SHP77 (cell line): ENCODE measurements at places on chromosomes 4 and X.

- DNase-seq: no peak
These were observed 655.3 kb upstream of the MAGEB2 start for GRCh38 chrX:29560065-29560464.

DNA sequence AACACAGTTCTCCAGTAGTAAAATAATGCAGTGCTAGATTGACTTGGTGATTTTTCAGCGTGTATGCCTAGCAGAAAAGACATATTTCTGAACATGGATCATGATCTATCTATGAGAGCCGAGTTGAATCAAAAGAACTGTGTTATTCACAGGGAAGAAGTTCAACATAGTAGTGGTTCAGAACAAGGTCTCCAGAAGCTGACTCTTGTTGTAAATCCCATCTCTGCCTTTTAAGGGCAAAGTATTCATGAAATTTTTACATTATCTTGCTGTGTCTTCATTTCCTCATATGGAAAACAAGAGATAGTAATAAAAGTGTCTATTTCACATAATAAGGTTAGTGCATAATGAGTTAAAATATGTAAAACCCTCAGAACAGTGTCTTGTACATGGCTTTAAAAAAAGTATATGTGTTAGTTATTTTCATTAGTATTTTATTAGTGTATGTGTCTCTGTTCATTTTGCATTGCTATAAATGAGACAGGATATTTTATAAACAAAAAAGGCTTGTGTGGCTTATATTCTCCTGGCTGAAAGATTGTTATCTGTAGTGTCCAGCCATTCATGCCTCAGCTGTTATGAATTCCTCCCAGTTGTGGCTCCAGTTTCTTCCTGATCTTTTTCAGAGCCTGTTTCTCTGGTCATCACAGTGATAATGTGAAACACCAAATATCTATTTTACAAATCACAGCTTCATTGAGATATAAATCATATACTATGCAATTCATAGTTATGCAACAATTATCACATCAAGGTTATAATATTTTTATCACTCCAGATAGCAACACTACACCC, 1351.2 kb downstream of the STIM2 start:
- DNase-seq: no peak

GRCh38 chr4:8744083-8744805, 127.4 kb downstream of the HMX1 start:
- no peak for DNase-seq

GRCh38 chr4:150256225-150256620, 178.0 kb downstream of the DCLK2 start:
- no peak for DNase-seq

DNA sequence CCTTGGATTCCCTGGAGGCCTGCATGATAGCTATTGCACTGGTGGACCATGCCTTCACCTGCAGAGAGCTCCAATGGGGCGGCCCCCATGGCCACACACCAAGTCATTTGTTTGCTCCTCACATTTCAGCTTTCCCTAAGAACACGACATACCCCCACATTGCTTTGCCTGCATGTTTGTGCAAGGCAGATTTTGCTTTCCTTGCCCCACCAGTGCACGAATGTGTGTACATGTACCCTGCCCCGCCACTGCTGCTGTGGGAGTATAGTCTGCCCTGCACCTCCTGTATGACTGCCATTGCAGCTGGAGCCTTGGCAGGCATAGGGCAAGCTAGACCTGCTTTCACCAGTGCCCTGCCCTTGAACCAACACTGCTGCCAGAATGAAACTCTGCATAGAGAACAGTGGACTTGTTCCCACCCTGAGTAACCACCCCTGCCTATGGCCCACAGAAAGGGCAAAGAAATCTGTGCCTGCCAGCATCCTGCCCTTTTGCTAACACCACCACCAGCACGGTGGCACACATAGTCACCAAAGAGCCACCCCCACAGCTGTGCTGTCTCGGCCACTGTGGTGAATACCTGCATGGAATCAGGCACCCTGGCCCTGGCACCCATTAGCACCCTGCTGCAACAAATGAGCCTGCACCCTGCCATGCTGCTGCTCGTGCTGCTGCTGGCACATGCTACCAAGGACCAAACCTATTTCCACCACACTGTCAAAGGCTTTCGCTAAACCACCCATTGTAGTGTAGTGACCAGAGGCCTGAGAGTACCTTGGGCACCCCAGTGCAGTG, 661.7 kb upstream of the FAM241A start:
- DNase-seq: no peak

- no peak for DNase-seq
These were observed 253.0 kb upstream of the NDST4 start for GRCh38 chr4:115366390-115366789.
